Ascending aorta (tissue), 2 donors: ENCODE measurements at places on chromosomes 2 and 18. TPM values are rescaled to one million over a fixed set of nuclear protein-coding genes. Genes with fewer than 3 reads are reported as not detected.
A peak's percentile ranks its signal among the peaks of the same experiment; 100 is the strongest.

The MCM6 gene
- total RNA-seq: 62.5 TPM

DNA sequence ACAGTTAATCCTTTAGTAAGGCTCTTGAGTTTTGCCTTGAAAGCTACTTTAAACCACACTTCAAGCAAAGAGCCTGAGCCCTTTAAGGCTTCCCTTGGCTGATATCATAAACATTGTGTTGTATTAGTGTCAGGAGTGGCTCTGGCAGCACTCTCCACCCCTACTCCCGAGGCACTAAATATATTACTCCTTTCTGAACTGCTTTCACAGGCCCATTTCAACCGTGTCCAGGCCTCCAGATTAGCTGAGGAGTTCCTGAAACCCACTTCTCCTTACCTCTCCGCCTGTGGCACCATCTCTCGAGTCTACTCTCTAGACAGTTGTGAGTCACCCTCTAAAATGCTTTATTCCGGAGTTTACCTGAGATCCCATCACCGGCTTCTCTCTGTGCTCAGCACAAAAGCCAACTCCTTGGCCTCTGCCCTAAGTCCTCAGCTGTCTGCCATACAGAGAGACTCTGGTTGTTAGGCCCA is 14.4 kb upstream of the STON1 start:
- no peaks in the 10 kb centered on the region for H3K4me1 ChIP-seq
- peak overlapping the region; percentile 70 for H3K27ac ChIP-seq
- no peak for DNase-seq
- no peak overlapping the region for H3K4me3 ChIP-seq

DNA sequence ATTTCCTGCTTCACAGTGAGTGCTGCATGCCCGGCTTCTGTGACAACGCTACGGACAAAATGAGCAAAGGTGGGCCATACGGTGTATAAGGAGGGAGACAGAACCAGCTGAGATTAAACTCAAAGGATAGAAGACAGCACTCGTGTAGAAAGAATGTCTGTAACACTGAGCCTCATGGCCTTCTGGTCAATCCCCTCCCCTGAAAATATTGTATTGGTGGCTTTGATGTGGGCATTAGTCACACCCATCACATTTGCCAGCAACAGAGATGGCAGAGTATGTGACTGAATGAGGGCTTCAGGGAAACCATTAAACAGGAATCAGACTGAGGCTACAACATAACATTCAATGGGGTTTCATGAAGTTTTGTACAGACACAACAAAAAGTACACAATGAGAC is 287.8 kb upstream of the CCDC68 start:
- H3K4me3 ChIP-seq: no peak overlapping the region
- H3K27me3 ChIP-seq: no peaks in the 10 kb centered on the region
- H3K4me1 ChIP-seq: peaks cover 38% of the 10 kb centered on the region
- peak overlapping the region; percentile 24 for H3K27ac ChIP-seq
- H3K36me3 ChIP-seq: no peaks in the 10 kb centered on the region

- no peak overlapping the region for H3K27ac ChIP-seq
- H3K36me3 ChIP-seq: no peaks in the 10 kb centered on the region
- peak; percentile 30 for DNase-seq
- H3K27me3 ChIP-seq: no peaks in the 10 kb centered on the region
- H3K4me1 ChIP-seq: no peaks in the 10 kb centered on the region
These were observed 38.7 kb downstream of the SDC1 start for GRCh38 chr2:20186078-20186854.

The LYPD6B gene
- total RNA-seq: not detected

The RNU2-63P gene
- not detected for total RNA-seq

The TMSB10 gene
- 5,452 TPM for total RNA-seq

GRCh38 chr2:73907840-73908452 is 15.1 kb downstream of the ACTG2 start:
- H3K27me3 ChIP-seq: no peaks in the 10 kb centered on the region
- no peak for DNase-seq
- H3K27ac ChIP-seq: no peak overlapping the region

The ABCB11 gene
- total RNA-seq: not detected

The IL36RN gene
- not detected for total RNA-seq

GRCh38 chr2:189298038-189298437 is 118.5 kb upstream of the COL5A2 start:
- no peak overlapping the region for H3K27ac ChIP-seq
- H3K36me3 ChIP-seq: no peaks in the 10 kb centered on the region
- no peak overlapping the region for H3K4me3 ChIP-seq
- H3K4me1 ChIP-seq: no peaks in the 10 kb centered on the region
- DNase-seq: no peak
- no peaks in the 10 kb centered on the region for H3K27me3 ChIP-seq

DNA sequence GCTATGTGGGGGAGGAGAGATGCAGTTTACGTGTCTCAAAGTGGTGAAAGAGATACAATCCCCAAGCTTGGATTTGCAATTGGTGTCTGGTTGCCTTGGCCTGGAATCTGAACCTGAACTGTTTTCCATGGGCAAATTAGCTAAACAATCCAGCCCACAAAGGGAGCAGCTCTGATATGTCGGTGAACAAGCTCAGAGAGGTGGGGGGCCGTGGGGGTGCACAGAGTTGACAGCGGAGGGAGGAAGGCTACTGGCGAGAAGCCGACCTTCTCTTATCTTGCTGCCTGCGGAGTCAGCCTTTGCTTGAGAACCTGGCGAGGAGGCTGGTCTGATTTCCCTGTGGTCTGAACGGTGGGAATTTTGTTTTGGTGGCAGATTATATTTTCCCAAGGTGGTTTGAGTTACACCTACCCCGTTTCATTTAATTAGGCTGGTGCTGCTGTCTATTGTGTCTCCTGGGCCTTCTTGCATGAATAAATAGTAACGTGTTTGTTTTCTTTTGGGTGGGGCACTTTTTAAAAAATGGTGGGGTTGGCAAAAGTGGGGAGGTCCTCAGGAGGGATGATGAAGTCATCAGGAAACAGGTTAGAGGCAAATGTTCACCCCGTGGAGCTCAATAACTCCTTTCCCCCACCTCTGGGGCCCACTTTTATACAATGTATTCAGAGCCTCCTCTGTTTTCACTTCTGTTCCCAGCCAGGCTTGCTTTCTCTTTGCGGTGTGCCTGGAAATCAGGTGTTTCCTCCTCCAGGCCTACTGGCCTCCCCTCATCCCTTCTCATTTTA is 80.9 kb upstream of the IGFBP5 start:
- H3K4me3 ChIP-seq: no peak overlapping the region
- H3K4me1 ChIP-seq: peaks cover 3% of the 10 kb centered on the region
- H3K27me3 ChIP-seq: no peaks in the 10 kb centered on the region

The KCNS3 gene
- 6.7 TPM for total RNA-seq

The MYL1 gene
- total RNA-seq: not detected

DNA sequence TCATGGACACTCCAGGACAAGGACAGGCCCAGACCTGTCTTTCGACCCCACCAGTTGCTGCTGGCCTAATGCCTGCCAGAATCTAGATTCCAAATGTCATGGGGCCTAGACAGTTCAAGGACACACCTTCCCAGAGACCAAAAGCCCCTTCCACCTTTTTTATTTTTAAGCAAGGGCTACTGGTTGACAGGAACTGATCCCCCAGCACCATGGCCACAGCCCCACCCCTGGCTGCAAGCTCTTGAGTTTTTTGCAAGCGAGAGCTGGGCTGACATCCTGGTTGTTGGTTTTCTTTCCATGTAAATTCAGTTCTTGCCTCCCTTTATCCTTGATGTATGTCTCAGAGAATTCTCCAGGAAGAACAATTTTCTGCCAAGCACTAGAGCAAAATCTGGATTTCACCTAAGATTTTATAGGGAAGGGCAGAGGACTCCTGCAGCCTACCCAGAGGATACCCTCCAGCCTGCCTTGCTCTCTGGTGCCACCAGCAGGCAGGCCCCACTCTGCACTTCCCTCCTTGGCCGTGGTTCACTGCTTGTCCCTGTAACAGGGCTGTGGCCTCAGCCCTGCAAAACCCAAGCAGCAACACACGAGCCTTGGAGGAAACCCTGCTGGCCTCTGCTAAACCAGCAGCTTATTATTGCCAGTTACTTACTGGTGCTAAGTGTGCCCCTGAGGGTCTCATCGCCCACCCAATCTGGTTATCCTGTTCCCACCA is 97.7 kb downstream of the TWIST2 start:
- DNase-seq: peak; percentile 76
- no peak overlapping the region for H3K27ac ChIP-seq
- H3K27me3 ChIP-seq: no peaks in the 10 kb centered on the region

The CLHC1 gene
- not detected for total RNA-seq

- H3K36me3 ChIP-seq: no peaks in the 10 kb centered on the region
- no peaks in the 10 kb centered on the region for H3K4me1 ChIP-seq
- H3K27me3 ChIP-seq: no peaks in the 10 kb centered on the region
These were observed 56.7 kb downstream of the SPTBN1 start for GRCh38 chr2:54512663-54513362.

The UXS1 gene
- 146 TPM for total RNA-seq

GRCh38 chr2:824524-824923 is 126.1 kb upstream of the SNTG2 start:
- H3K4me1 ChIP-seq: no peaks in the 10 kb centered on the region
- no peak overlapping the region for H3K27ac ChIP-seq
- H3K4me3 ChIP-seq: no peak overlapping the region

DNA sequence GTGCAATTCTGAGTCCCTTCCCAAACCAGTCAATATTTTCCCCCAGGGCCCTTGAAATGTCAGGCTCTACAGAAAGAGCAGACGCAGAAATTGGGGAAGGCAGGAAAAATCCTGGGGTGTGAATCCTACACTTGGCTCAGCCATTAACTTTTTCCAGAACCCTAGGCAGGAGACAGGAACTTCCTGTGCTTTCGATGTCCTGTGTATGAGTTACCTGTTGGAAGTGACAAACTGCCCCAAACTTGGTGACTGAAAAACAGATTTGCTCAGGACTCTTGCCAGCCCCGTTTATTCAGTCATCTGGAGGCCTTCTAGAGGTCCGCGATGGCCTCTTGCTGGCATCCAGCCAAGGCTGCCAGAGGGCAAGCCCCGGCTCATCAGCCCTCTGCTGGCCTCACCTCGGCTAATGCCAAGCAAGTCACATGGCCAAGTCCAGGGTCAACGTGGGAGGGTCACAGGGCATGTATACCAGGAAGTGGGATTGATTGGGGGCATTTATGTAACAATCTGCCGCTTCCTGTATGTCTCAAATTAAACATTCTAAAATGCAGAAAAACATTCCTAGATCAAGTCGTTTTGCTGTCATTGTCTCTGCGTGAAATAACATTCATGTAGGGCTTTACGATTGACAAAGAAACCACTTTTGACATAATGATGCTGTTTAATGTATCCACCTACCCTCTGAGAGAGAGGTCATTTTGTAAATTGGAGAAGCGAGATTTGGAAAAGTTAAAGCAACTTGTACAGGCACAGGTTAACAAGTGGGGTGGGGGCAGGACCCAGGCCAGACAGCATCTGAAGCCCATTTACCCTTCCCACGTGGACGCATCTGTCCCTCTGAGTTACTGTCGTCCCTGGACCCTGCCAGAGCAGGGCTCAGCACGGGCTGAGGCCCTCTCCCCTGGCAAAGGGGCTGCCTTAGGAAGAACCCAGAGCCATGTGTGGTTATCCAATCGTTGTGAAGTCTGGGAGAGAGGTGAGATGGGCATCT is 179.4 kb downstream of the INHBB start:
- DNase-seq: no peak
- H3K4me1 ChIP-seq: no peaks in the 10 kb centered on the region
- peak overlapping the region; percentile 44 for H3K27ac ChIP-seq
- no peak overlapping the region for H3K4me3 ChIP-seq
- no peaks in the 10 kb centered on the region for H3K27me3 ChIP-seq
- no peaks in the 10 kb centered on the region for H3K36me3 ChIP-seq

GRCh38 chr2:235859651-235860050 is 308.5 kb downstream of the GBX2 start:
- no peak overlapping the region for H3K4me3 ChIP-seq
- no peak overlapping the region for H3K27ac ChIP-seq
- H3K36me3 ChIP-seq: no peaks in the 10 kb centered on the region
- H3K27me3 ChIP-seq: no peaks in the 10 kb centered on the region
- no peak for DNase-seq
- no peaks in the 10 kb centered on the region for H3K4me1 ChIP-seq

DNA sequence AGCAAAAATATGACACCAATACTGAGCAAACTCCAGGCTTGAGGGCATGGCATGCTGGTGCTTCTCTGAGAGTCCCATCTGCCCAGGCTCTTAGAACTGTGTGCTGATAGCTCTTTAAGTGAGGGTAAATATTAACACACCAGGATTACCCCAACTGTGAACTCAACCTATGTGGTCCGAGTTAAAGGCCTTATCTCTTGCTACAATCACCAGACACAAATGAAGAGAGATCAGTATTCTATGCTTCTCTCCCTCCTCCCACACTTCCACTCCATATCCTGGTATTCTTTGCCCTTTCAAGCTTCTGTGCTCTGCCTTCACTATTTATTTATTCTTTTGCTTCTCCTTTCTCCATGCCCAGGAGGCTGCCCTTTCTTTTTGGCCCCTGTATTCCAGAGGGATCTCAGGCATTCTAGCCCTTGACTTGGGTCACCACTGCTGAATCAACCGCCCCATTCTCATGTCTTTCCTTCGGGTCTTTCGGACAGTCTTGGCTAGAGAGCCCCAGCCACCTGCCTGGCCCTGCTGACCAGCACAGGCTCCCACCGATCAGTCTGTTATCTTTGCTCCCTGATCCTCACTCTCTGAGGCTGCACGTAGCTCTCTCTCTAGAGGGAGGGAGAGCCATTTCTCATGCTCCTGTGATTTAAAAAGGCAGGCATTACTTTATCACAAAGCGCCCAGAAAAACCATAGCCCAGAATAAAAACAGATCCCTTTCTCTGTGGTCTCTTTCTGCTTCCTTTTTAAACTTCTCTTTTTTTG is 17.2 kb upstream of the HK2 start:
- no peaks in the 10 kb centered on the region for H3K36me3 ChIP-seq
- no peaks in the 10 kb centered on the region for H3K4me1 ChIP-seq
- no peak overlapping the region for H3K4me3 ChIP-seq
- H3K27ac ChIP-seq: no peak overlapping the region
- DNase-seq: no peak

The SP140 gene
- 0.11 TPM for total RNA-seq

DNA sequence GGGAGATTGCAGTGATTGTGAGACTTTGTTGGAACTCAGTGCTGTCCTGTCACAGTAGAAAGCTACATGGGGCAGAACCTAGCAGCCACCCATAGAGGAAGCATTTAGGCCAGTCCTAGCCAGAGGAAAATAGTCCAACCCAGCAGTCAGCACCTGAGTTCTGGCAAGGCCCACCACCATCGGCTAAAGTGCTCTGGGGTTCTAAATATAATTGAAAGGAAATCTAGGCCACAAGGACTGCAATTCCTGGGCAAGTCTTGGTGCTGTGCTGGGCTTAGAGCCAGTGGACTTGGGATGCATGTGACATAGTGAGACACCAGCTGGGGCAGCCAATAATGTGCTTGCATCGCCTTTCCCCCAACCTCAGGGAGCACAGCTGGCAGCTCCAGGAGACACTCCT is 28.9 kb upstream of the ACTR2 start:
- H3K4me1 ChIP-seq: no peaks in the 10 kb centered on the region
- no peak for DNase-seq
- H3K36me3 ChIP-seq: no peaks in the 10 kb centered on the region
- H3K4me3 ChIP-seq: no peak overlapping the region

- no peak overlapping the region for H3K4me3 ChIP-seq
- no peak for DNase-seq
- peak overlapping the region; percentile 71 for H3K27ac ChIP-seq
- H3K27me3 ChIP-seq: no peaks in the 10 kb centered on the region
These were observed 102.9 kb downstream of the CDC42EP3 start for GRCh38 chr2:37568565-37568964.

GRCh38 chr2:76444732-76445131 is 734.0 kb upstream of the GCFC2 start:
- H3K36me3 ChIP-seq: no peaks in the 10 kb centered on the region
- H3K4me1 ChIP-seq: no peaks in the 10 kb centered on the region
- H3K27ac ChIP-seq: no peak overlapping the region

The POTEC gene
- not detected for total RNA-seq
